Mesenteric fat pad (tissue), 1 donor: ENCODE measurements at places on chromosomes 11 and 22. TPM values are rescaled to one million over a fixed set of nuclear protein-coding genes. Genes with fewer than 3 reads are reported as not detected.
A peak's percentile ranks its signal among the peaks of the same experiment; 100 is the strongest.

The IMMP1L gene
- total RNA-seq = 9.4 TPM

DNA sequence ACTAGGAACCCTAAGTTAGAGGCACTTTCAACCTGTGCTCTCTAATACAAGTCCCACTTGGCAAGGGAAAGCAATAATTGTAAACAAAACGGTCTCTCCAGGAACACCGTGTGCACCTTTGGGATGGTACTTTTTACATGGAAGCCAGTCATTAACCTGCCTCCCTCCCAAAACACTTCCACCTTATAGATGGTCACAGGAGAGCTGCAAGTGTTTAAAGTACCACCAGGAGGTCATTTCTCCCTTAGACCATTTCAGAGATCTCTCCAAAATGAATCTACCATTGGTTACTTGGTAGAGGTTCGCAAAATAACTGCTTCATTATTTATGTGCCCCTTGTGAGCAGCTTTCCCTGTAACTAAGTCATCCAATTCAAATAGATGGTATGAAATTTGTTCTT is 375.3 kb downstream of the DYNC2H1 start:
- DNase-seq = no peak

- no peak for DNase-seq
These were observed 277.6 kb upstream of the SYN3 start for GRCh38 chr22:33335611-33336279.

- DNase-seq = no peak
These were observed 134.2 kb downstream of the CCDC81 start for GRCh38 chr11:86508604-86509587.

DNA sequence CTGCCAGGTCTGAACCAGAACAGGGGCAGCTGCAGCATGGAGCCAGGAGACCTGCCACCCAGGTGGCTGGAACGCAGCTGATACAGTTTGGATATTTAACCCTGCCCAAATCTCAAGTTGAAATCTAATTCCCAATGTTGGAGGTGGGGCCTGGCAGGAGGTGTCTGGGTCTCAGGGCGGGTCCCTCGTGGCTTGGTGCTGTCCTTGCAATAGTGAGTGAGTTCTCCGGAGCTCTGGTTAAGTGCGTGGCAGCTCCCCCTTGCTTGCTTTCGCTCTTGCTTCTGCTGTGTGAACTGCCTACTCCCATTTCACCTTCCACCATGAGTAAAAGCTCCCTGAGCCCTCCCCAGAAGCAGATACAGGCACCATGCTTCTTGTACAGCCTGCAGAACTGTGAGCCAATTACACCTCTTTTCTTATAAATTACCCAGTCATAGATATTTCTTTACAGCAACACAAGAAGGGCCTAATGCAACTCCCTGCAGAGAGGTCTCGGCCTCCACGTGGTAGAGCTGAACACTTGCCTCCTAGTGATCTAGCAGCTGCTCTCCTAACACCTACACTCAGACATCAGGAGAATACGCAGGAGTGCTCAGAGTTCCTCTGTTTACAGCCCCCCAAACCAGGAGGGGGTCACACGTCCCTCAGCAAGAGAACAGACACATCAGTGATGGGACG is 203.7 kb downstream of the CTTN start:
- DNase-seq = no peak

- no peak for DNase-seq
These were observed 34.5 kb downstream of the NUMA1 start for GRCh38 chr11:72045849-72046248.

- no peak for DNase-seq
These were observed 113.3 kb downstream of the ZNF280B start for GRCh38 chr22:22395245-22395644.

The FGF19 gene
- not detected for total RNA-seq

DNA sequence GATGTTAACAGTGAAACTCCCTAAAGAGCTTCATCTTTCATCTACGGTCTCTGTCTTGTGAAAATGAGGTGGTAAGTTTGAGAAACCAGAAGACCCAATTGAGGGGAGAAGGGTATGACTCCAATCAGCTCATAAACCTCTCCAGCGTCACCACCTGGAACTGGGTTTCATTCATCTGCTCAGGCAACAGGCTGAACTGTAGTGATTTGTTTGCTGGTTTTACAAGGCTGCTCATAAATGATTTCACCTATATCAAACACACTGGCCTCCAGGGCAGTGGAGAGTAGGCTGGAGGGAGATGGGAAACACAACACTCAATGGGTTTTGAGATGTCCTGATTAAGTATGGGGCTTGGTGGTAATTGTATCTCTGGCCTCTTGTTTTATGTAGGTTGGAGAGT is 79.0 kb downstream of the EFCAB6 start:
- DNase-seq = no peak

DNA sequence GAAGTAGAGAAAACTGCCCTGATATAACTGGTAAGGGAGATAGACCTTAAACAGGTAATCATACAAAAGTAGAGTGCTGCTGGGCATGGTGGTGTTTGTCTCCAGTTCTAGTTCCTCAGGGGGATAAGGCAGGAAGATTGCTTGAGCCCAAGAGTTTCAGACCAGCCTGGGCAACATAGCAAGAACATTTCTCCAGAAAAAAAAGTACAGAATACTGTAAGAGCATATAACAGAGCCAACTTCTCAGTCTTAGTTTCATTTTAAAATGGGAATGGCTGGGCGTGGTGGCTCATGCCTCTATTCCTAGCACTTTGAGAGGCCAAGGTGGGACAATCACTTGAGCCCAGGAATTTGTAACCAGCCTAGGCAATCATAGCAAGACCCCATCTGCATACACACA is 4.5 kb upstream of the RHOG start:
- no peak for DNase-seq

- no peak for DNase-seq
These were observed 18.5 kb downstream of the UPB1 start for GRCh38 chr22:24513378-24514240.

The HSCB gene
- total RNA-seq = 11.9 TPM

GRCh38 chr22:29260031-29260560 is 7.7 kb downstream of the RHBDD3 start:
- DNase-seq = peak; percentile 77

DNA sequence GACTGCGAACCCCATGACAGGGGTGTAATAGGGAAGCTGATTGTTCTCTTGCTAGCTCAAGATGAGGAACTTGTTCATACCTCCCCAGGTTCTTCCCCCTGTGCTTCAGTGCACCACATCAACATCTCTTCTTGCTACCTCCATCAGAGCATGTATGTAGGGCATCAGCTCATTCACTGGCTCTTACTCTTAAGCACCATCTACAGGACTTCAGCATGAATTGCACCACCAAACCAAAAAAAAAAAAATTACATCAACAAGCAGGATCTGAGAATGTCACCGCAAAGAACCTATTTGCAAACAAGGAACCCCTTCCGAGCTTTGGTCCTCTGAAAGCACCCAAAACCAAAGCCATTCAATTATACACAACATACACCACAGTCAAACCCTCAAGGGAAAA is 2226.5 kb upstream of the RAG2 start:
- no peak for DNase-seq

DNA sequence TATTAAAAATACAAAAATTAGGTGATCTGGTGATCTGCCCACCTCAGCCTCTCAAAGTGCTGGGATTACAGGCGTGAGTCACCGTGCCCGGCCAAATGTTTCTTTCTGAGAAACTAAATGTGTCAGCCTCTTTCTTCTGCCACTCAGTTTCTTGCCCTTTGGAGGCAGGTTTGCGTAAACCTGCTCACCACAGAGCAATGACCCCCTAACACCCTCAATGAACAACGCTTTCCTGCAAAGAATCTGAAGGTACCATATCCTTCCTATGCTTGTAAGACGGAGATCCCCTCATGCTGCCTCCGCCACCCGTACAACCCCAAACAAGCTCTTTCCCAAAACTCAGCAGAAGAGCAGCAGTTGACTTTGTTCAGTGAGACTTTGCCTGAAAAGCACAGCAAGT is 38.7 kb upstream of the TTLL12 start:
- DNase-seq = no peak

The AMPD3 gene
- total RNA-seq = 27.2 TPM

The PARVA gene
- 223 TPM for total RNA-seq

GRCh38 chr11:64865286-64866172 is 12.9 kb downstream of the EHD1 start:
- DNase-seq = no peak

GRCh38 chr11:62201376-62201775 is 7.1 kb upstream of the SCGB2A1 start:
- DNase-seq = no peak

DNA sequence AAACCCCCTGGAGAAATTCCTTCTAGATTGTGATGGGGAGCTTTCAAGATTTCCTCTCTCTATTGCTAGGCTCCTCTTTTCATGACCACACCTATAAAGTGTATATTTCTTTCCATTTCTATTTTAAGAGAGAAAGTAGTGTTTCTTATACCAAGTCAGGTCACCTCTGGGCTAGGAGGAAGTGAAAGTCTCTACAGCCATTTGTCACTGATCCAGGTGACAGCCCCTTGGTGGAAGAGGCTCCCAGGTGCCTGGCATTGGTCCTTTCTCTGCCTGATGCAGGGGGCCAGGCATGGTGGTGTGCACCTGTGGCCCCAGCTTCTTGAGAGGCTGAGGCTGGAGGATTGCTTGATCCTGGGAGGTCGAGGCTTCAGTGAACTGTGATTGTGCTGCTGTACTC is 64.7 kb downstream of the DHCR7 start:
- DNase-seq = no peak

- DNase-seq = peak; percentile 85
These were observed 27.8 kb downstream of the RELT start for GRCh38 chr11:73404048-73404447.

The TRIM5 gene
- total RNA-seq = 17.7 TPM

GRCh38 chr11:70324376-70325115 is 54.1 kb downstream of the PPFIA1 start:
- no peak for DNase-seq

The MMP8 gene
- 2.6 TPM for total RNA-seq

DNA sequence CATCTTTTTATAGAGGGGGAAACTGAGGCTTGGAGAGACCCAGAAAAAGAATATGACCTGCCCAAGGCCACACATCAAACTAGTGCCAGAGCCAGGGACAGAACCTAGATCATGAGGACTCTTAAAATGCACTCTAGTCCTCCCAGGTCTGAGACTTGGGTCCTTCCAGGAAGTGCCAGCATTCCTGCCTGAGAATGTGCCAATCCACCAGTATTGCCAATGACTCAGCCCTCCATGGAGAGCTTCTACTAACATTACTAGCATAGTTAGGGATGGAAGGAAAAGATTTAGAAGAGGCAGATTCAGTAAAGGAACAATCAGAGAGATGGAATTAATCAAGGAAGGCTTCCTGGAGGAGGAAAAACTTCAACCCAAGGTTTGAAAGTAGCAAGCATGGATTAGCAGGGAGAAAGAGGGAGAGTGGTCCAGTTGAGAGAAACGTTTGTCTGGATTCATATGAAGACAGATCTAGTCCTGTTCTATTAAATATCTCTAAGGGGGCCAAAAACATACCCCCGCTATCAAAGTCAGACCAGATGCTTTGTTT is 20.1 kb upstream of the SMIM35 start:
- DNase-seq = peak; percentile 59

- DNase-seq = no peak
These were observed 12.9 kb downstream of the BIRC3 start for GRCh38 chr11:102330231-102330630.

The NDUFA6 gene
- 55.8 TPM for total RNA-seq

The PLEKHA7 gene
- 43.2 TPM for total RNA-seq
